ENCODE measurements at places on chromosomes 12 and 14.

GRCh38 chr12:87317302-87317701, 711.9 kb downstream of the C12orf50 start:
- DNase-seq, result no peak

DNA sequence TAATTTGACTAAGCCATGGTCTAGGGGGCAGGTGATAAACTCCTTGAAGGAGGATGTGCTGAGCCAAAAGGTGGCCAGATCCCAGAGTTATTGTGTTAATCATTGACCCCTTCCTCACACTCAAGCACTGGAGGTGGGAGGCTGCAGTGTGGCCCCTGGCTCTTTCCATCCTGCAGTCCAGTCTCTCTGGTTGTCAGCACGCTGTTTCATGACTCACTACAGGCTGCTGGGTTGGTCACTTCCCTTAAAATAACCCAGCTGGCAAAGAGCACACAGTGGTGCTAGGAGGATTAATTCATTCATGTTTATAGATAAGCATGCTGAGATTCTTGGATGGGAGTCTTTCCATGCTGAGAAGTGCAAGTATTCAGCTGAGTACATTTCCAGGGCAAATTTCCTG, 228.9 kb downstream of the ANO2 start:
- no peak for DNase-seq

- DNase-seq, result no peak
These were observed 116.0 kb upstream of the FLRT2 start for GRCh38 chr14:85413836-85414526.

DNA sequence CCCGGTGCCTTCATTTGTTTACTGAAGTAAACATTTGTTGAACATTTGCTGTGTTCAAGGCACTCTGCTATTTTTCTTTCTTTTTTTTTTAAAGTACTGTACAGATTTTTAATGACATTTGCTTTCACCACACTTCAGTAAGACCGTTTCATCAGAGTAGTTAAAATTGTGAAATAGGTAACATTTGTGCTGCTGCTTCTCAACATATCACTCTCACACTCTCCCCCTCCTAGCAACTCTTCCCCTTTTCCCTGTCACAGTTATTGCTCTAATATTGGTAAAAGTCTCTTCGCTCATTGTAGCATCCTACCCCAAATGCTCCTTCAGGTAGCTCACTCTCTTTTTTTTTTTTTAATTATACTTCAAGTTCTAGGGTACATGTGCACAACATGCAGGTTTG, 49.6 kb downstream of the SRGAP1 start:
- DNase-seq, result no peak

DNA sequence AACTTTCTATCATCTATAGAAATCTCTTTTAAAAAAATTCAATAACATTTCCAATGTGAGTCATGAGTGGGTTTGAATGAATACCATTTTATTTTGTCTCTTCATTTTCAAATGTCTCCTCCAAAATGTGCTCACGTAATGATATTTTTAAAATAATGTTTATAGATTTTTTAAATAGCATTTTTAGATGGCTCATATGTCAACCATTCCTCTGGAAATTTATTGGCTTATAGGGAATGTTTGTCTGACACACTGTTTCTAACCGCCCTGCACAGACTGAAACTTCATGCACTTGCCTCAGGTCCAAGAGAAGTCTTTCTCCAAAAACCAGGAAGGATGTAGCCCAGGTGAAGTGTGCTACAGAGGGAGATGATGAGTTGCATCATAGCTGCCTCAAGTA, 88.8 kb upstream of the PLEKHG7 start:
- DNase-seq, result no peak

DNA sequence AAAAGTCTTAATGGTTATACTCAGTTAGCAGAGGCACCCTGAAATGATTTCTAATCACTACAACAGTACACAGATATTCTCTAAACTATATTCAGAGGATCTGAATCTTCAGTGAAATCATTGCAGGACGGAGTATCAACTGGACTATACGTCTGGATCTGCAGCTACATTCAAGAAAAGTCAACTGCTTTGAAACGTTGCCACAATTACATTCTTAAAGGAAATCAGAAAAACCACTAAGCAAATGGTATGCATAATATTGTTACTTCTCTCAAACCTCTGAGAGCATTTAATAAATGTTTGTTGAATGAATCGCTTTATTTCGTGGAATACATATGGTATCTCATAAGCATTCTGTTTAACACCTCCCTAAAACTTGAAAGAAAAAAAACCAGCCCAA, 67.4 kb downstream of the MED13L start:
- no peak for DNase-seq

DNA sequence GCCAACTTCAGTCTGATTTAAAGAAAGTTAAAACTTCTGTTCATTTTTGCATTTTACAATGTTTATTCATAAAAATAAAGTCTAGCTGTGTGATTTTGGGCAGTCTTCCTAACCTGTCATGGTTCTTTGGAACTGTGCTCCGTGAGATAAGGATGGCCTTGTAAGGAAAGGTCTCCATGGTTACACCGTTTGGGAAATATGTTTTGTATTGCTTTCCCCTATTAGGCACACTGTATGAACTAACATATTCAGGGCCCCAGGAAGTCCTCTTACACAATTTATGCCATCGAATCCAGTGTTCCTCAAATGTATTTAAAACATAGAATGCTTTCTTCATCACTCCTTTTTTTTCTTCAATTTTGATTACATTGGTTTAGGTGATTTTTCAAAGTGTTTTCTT, 54.5 kb downstream of the APAF1 start:
- no peak for DNase-seq

- no peak for DNase-seq
These were observed 4.0 kb downstream of the CPSF6 start for GRCh38 chr12:69243099-69244084.

GRCh38 chr12:49707812-49708147, 575 bp upstream of the FMNL3 start:
- peak; percentile 58 for DNase-seq

GRCh38 chr12:117699118-117699517, 269.7 kb downstream of the KSR2 start:
- DNase-seq, result no peak

GRCh38 chr12:42372154-42372791, 46.3 kb downstream of the PPHLN1 start:
- peak; percentile 34 for DNase-seq

- no peak for DNase-seq
These were observed 17.2 kb downstream of the EML5 start for GRCh38 chr14:88775532-88775931.

Measured in DMS153 (cell line).